ENCODE measurements at places on chromosomes 6 and 20. TPM values are rescaled to one million over a fixed set of nuclear protein-coding genes. Genes with fewer than 3 reads are reported as not detected.

Gene OOEP
- 0.21 TPM for polyA plus RNA-seq

Gene DLL1
- 12.5 TPM for polyA plus RNA-seq

Gene PGC
- 6.4 TPM for polyA plus RNA-seq

Gene ANKRD6
- 50.7 TPM for polyA plus RNA-seq

Gene ANGPT4
- polyA plus RNA-seq: 0.08 TPM

Gene RING1
- 53.7 TPM for polyA plus RNA-seq

Gene NDUFAF4
- polyA plus RNA-seq: 28.3 TPM

Gene RPP40
- polyA plus RNA-seq: 9.8 TPM

Gene SLC4A11
- 0.72 TPM for polyA plus RNA-seq

Gene TNNC2
- polyA plus RNA-seq: 0.37 TPM

DNA sequence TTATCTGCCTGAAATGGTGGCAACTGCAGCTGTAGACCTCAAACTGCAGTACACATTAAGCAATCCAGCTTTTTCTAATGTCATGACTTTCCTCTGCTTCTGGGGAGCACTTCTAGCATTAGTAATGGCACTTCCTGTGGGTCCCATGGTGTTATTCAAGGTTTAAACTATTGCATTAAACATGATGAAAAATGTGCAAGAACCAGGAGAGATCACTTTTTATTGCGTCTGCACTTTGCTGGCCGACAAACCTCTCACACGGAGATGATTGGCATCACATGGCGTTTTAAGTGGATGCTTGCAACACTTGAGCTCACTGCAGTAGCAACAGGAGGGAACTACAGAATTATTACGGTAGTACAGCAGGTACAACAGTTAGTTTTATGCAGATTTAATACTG is 148.4 kb downstream of the HIVEP2 start:
- peak; percentile 44 for DNase-seq

DNA sequence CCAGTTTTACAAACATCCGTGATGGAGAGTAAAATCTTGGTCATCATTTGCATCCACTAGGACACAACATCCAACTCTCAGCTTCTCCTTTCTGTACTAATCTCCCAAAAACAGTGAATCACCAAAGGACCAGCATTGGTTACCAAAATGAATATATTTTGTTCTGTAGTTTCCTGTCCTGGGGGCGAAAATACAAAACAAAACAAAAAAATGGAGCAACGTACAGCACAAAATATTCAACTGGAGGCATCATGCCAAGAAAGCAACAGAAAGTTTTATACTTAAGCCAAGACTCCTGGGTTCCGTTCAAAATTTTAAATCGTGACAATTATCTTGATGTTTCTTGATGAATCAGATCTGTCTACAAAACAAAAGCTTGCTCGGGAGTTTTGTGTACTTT is 126.6 kb upstream of the CCDC28A start:
- peak; percentile 70 for DNase-seq

DNA sequence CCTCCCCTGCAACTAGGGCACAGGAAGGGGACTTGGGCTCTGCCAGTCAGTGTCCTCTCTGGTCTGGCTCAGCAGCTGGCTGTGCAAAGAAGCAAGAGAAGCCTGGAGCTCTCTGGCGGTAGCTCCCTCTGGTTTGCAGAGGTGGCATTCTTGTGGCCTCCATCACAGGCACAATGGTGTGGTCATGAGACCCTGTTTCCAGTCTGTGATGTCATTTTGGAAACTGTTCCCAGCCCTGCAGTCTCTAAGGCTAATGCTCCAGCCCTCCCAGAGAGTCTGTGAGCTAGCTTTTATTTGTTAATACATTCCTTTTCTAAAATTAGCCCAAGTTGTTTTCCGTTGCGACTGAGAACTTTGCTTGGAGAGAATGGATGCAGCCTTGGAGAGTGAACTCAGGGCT is 69.5 kb upstream of the FOXQ1 start:
- DNase-seq: no peak

- no peak for DNase-seq
Observed at GRCh38 chr20:46004187-46004586, 4.5 kb upstream of the MMP9 start.

GRCh38 chr20:48538058-48538825 is 289.6 kb downstream of the PREX1 start:
- DNase-seq: no peak

DNA sequence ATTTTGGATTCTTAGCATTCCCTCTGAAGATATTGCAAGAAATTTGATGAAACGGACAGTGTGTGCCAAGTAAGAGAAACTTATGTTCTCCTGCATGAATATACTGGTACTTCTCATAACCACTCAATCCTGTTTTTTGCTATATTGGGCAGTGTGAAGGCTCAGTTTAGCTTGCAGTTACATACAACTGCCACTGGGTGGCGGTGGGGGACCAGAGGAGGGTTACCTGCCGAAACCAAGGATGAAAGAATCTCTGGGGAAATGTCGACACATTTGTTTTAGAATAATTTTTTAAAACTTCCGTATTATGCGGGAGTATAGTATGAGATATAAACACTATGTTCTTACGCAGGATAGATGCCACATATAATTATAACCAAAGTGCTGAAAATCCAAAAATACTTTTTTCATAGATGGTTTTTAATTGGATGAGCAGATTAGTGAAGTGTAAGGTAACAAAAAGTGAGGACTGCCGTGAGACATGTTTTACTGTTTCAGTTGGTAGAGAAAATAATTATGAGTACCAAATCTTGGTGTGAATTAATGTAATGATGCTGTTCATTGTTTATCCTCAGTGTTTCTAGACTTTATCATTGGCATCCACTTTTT is 9.7 kb downstream of the TRMT11 start:
- DNase-seq: peak; percentile 86

DNA sequence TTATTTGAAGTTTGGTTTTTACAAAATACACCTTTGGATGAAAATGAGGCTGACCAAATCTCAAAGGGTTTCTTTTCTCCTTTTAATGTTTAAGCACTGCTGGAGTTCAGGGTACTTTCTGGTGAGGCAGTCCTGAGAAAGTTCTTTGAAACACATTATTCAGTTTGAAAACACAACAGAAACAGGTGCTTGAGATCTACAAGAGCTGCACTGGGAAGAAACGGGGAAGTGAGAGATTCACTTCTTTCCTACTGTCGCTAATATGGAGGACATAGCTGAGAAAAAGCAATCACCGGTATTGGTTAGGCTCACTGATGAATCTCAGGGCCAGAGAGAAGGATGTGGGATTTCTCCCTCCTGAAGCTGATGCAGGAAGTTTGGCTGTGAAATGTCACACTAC is 22.9 kb upstream of the TMEM170B start:
- no peak for DNase-seq

GRCh38 chr6:8080362-8081151 is 16.4 kb upstream of the BLOC1S5 start:
- no peak for DNase-seq

DNA sequence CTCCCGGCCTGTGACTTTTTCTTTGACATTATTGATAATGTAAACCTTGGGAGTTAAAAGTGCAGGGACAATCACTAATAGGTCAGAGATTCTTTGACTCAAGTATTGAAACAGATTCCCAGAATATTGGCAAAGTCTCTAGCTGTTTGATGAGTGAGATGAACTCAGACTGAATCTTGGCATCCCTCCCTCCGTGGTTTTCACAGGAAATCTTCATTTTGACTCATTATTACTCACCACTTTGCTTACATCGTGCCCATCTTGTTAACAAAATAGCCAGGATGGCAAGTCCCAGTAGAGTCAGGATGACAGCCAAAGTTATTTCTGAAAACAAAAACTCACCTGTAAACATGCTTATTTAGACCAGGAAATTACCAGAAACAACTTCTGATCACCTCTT is 2.0 kb downstream of the TSBP1 start:
- DNase-seq: no peak

DNA sequence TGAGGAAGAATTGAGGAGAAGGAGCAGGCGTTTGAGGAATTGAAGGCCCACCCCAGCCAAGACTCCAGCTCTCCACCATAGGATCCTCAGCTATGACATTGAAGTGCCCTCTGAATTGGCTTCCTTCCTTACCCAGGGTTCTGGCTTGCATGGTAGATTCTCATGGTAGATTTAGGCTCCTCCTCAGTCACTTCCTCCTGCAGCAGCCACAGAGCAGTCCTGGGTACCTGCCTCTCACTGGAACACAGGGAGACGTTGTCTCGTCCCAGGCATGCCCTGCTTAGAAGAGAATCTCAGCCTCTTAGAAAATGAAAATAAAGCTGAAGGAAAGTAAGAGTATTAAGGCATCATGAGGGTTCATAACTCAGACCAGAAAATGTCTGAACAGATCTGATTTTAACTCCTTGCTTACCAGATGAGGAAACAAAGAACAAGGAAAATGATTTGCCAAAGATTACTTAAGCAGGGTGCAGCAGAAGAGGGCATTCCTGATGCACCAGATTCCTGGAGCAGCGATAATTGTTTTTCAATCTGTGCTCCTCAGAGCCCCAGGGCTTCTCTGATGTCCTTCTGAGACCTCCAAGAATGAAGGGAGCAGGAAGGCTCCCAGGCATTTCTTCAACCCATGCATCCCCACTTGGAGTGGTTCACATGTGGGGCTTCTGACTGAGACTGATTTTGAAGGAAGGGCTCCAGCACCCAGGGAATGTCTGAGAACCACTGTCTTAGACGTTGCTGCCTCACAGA is 219.8 kb downstream of the HIVEP2 start:
- no peak for DNase-seq

- no peak for DNase-seq
Observed at GRCh38 chr20:1308067-1308701, 20.8 kb downstream of the SDCBP2 start.

- no peak for DNase-seq
Observed at GRCh38 chr6:501891-502601, 110.5 kb downstream of the IRF4 start.
